ENCODE measurements at places on chromosomes 7 and 10. TPM values are rescaled to one million over a fixed set of nuclear protein-coding genes. Genes with fewer than 3 reads are reported as not detected.

The PLAC9 gene
- not detected for total RNA-seq

The NCF1 gene
- total RNA-seq = not detected

The TMEM236 gene
- total RNA-seq = 0.06 TPM

DNA sequence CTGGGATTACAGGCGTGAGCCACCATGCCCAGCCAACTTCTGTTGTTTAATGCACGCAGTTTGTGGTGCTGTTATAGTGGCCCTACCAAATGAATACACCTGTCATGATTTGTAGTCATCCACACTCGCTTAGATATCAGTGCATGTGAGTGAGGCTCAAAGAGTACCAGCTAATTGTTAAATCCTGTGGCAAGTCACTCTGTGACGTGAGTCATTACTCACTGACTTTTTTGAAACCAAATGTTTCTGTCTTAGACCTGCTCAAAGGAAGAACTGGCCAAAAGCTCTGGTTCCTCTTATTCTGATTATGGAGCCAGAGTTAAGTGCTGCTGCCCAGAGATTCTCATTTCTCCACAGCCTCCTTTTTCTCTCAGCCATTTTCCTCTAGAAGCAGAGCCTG, 109.4 kb downstream of the PRKAG2 start:
- no peak for DNase-seq

- no peak for DNase-seq
Observed at GRCh38 chr7:2528481-2529095, 9.0 kb downstream of the LFNG start.

DNA sequence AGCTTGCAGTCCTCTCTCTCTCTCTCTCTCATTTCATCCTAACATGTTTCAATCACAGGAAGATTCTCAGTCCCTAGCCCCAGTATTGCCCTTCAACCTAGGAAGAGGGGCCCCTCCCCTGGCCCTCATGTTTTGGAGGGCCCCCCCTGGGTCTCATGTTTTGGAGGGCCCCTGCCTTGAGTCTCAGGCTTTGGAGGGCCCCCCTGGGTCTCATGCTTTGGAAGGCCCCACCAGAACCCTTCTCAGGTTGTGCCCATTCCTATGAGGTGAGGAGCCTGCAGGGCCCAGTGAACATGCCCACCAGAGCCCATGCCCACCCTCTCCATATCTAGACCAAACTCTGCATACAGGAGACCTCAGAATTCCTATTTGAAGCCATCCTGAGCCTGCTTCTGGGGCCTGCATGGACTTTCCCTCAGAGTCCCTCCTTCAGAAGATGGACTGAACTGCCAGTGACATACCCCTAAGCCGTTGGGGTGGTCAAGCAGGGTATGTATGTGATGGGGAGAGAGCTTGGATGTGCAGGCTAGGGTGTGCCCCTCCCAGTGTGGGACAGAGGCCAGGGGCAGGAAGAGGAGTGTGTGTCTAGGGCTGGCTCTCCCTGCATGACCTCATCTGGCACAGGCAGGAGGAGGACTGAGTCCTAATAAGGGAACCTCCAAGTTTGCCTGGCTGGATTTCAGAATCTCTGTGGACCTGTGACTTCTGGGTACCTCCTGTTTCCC, 8.1 kb upstream of the VDAC2 start:
- no peak for DNase-seq

- no peak for DNase-seq
Observed at GRCh38 chr10:132877473-132877872, 64.9 kb downstream of the CFAP46 start.

DNA sequence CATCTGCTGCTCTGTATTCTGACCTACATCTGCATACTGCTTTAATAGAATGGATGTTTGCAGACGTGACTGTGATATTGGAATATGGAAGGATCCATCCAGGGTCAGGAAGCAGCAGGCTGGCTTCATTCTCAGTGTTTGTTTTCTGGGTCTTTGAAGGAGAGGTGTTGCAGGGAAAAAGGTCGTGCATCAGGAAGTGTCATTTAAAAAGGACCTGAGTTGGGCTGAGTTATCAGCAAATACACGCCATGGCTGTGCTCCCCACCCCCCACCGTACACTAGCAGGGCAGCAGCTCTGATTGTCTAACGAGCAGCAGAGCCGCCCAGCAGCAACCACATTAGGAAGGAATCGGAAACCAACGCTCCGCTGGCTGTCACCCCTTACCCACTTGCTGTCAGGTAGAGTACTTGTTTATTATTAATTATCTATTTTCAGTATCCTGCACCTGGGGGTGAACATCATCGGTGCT, 63.1 kb upstream of the STEAP1B start:
- no peak for DNase-seq

GRCh38 chr7:111871283-111871682, 309.0 kb upstream of the IMMP2L start:
- no peak for DNase-seq

- DNase-seq = no peak
Observed at GRCh38 chr7:55494951-55495350, 77.4 kb downstream of the VOPP1 start.

The PTF1A gene
- not detected for total RNA-seq

The IDI2 gene
- total RNA-seq = not detected

GRCh38 chr10:58335306-58336005, 650 bp downstream of the UBE2D1 start:
- no peak for DNase-seq

The ZP3 gene
- 9.8 TPM for total RNA-seq
